ENCODE measurements at places on chromosomes 13 and 19. TPM values are rescaled to one million over a fixed set of nuclear protein-coding genes. Genes with fewer than 3 reads are reported as not detected.

GRCh38 chr13:49439609-49440008, 4.3 kb downstream of the CAB39L start:
- H3K27me3 ChIP-seq: no peaks in the 10 kb centered on the region
- no peak overlapping the region for H3K27ac ChIP-seq
- no peaks in the 10 kb centered on the region for H3K4me1 ChIP-seq

DNA sequence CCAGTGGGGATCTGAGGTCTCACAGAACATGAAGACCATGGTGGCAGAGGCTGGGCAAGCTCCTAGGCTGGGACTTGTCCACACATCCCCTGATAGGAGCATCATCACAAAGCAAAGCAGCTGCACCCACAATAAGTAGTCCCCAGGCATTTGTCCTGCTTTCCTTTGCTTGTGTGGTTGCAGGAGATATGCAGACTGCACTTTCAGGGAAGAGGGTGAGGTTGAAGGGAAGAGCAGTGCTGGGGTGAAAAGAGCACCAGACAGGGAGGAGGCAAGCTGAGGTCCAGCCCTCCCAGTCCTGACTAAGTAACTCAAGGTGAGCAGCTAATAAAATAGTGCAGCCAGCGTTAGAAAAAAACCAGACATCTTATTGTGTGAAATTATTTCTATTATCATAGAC, 383.6 kb downstream of the UQCRFS1 start:
- no peaks in the 10 kb centered on the region for H3K36me3 ChIP-seq
- no peak for DNase-seq
- no peak overlapping the region for H3K27ac ChIP-seq
- no peak overlapping the region for H3K4me3 ChIP-seq
- peaks cover 10% of the 10 kb centered on the region for H3K4me1 ChIP-seq

GRCh38 chr13:44104197-44104490, 224.4 kb downstream of the LACC1 start:
- no peaks in the 10 kb centered on the region for H3K36me3 ChIP-seq
- DNase-seq: no peak
- no peak overlapping the region for H3K4me3 ChIP-seq
- no peak overlapping the region for H3K27ac ChIP-seq

- H3K36me3 ChIP-seq: no peaks in the 10 kb centered on the region
- H3K4me1 ChIP-seq: no peaks in the 10 kb centered on the region
- H3K27ac ChIP-seq: no peak overlapping the region
- DNase-seq: no peak
These were observed 15.0 kb upstream of the ALOX5AP start for GRCh38 chr13:30720172-30720869.

GRCh38 chr13:73195091-73195490, 136.3 kb downstream of the KLF5 start:
- no peaks in the 10 kb centered on the region for H3K27me3 ChIP-seq
- H3K4me3 ChIP-seq: no peak overlapping the region
- peaks cover 7% of the 10 kb centered on the region for H3K4me1 ChIP-seq
- no peaks in the 10 kb centered on the region for H3K36me3 ChIP-seq

DNA sequence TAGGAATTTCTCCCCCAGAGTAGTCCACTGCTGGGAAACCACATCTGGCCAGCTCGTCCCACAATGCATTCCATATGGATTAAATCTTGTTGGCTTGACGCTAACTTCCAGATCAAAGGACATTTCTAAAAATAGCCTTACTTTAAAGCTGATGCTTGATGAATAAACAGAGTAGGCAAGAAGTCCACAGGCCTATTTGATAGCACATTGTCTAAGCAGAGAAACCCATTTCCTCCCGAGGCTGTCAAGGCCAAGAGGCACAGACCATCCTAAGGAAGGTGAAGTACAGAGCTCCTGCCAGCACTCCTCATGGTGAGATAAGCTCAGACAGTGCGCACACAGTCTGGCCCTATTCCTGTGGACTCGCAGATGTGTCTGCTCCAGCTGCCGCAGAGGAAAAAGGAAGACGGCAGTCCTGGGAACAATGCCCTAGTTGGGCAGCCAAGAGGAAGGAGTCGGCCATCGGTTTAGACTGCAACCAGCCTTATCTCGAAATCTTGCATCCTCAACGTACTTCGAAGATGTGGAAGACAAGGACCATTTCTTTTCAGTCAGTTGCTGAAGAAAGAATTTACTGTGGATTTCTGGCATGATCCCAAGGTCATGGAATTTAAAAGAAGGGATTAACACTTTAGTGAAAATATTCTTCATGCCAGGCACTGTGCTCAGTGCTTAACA, 156.8 kb downstream of the RGCC start:
- no peak overlapping the region for H3K4me3 ChIP-seq
- H3K4me1 ChIP-seq: peaks cover 5% of the 10 kb centered on the region
- no peaks in the 10 kb centered on the region for H3K27me3 ChIP-seq
- no peaks in the 10 kb centered on the region for H3K36me3 ChIP-seq
- peak; percentile 16 for DNase-seq
- no peak overlapping the region for H3K27ac ChIP-seq

GRCh38 chr13:104461049-104461448, 1394.8 kb upstream of the SLC10A2 start:
- DNase-seq: peak; percentile 17
- no peaks in the 10 kb centered on the region for H3K4me1 ChIP-seq

MISP gene
- not detected for total RNA-seq

EDDM13 gene
- total RNA-seq: not detected

FPR3 gene
- not detected for total RNA-seq

Data from neural progenitor cell (in vitro differentiated cells).